ENCODE measurements at places on chromosomes 5 and 9.

- DNase-seq: no peak
Observed at GRCh38 chr5:56310711-56311204, 77.6 kb upstream of the ANKRD55 start.

- no peak for DNase-seq
Observed at GRCh38 chr9:122190597-122191381, 31.1 kb downstream of the MORN5 start.

- no peak for DNase-seq
Observed at GRCh38 chr9:8890695-8891094, 1091.1 kb upstream of the DMAC1 start.

DNA sequence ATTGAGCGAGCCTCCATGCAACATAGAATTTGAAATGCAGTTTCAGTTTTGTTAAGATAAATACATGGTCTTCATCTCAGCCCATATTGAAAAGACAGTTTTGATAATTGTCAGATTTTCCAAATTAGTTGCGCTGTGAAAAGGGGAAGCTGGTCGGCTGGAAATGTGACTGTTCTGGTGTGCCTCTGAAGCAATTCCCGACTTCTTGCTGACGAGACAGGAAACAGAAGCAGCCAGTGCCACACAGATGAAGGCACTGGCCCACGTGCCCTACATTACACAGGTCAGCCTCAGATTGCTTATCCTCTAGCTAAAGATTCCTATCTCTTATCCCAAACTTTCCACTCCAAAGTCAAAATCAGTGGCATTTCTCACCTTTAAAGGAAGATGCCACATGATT, 214.1 kb upstream of the TLE4 start:
- no peak for DNase-seq

DNA sequence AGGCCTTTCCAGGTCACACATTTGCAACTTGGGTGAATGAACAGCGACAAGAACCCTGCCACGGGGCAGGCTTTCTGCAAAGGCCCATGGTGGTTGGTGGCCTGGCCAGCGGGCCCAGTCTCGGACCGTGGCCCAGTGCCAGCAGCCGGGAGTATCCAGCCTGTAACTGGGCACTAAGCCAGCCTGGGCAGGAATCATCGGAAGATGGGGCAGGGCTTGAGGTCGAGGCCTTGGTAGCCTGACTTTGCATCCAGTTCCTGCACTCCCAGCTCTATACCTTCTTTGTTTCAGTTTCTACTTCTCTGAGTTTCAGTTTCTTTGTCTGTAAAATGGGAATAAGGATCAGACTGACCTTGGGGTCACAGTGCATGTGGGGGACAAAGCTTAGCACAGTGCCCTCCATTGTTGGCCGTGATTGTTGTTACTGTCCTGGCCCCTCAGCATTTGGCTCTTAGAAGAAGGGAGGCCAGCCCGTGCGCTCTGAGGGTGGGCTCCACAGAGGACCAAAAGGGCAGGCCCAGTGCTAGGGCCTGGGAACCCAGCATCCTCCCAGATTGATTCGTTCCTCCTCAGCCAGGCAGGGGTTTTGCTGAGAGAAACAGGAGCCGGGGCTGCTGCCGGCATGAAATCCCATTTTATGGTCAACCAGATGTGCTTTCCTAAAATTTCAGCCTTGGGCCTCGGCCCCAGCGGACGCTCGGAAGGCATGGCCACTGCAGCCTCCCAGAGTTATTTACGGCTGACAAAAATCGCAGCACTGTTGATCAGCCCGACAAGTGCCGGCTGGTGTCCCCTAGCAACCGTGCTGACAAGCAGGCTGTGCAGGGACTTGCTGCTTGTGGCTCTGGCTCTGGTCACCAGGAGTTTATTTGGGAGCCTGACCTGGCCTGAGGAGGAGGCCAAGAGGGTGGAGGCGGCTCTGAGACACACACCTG, 43.6 kb downstream of the JADE2 start:
- no peak for DNase-seq

- no peak for DNase-seq
Observed at GRCh38 chr9:134437403-134438194, 111.3 kb downstream of the RXRA start.

DNA sequence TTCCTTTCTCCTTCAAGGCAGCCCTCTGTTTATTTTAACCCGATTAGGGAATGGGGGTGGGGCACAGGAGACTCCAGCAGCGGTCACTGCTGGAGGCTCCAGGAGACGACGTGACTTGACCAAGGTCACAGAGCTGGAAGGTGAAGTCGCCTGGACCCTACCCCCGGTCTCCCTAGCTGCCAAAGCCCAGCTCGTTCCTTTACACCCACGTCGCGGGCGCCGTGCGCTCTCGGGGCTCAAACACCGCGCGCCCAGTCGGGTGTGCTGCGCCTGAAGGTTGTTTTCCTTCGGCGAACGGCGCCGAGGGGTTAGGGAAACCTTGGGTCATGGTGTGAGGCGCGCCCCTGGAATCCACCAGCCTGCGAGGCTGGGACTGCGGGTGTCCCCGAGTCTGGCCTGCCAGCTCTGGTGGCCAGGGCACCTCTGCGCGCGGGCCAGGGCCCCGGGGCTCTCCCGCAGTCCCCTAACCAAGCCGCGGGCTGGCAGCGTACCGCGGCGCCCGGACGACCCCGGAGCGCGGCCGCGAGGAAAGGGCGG, 747 bp upstream of the UNC5A start:
- no peak for DNase-seq

- no peak for DNase-seq
Observed at GRCh38 chr5:95810305-95811125, 12.0 kb downstream of the GLRX start.

DNA sequence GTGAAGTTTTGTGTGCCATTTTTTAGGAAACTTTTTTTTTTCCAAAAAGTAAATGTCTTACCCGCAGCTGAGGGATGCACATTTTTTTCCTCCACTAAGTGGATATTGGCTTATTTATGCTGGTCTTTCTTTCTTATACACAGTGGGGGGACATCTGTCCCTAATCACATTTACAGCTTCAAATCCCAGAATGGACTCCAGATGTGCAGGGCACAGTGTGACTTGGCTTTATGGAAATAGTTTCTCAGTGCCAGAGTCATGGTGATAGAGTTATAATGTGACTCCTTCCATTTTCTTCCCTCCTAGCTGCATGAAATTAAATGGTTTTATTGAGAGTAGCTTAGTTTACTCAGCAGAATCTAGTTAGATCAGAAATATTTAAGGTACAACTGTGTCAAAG, 66.5 kb downstream of the SV2C start:
- DNase-seq: no peak

DNA sequence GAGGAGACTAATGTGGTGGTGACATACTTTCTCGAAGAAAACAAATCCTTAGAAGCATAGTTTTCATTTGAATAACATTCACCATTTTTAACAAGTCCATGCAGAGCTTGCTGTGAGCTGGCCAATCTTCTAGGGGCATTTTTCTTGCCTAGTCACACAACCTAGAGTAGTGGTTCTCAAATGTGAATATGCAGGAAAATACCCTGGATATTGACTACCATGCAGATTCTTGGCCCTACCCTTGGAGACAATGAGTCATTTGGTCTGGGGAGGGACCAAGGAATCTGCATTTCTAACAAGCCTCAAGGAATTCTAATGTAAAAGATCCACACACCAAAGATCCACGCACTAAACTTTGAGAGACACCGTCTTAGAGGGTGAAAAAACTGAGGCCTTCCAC, 23.5 kb downstream of the GDNF start:
- no peak for DNase-seq

DNA sequence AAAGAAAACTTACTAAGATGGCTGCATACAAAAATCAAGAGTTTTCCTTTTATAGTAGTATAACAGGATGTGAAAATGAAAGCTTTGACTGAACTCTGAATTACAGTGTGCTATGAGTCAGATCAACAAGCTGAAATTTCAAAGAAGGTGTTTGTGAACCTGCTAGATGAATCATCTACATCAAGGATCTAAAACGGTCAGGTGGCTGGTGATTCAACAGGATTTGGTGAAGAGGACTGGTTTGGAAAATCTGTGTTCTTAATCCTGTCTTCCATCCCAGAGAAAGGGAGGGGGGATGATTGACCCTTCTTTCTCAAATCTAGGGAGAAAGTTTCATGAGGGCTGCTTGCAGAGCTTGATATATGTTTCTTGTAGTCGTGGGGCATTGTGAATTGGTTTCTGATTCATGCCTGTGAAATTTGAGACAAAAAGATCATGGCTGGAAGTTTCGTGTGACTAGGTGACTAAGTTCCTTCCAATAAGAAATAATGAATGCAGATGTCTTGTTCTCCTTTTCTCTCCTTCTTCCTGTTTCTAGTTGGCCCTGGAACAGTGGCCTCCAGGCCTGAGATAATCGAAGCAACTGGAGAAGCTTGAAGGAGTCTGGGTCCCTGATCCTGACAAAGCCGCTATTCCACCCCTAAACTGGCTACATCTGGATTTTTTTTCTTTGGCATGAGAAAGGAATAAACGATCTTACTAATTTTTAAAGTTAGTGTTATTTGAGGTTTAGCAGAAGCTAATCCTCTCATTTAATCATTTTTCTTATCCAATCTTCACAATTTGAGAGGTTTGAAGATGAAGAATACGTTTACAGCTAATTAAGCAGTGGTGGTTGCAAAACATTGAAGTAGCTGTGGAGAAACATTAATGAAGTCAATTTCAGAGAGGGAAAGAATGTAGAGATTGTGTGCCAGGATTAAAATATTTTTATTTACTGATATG, 67.2 kb downstream of the MRPS30 start:
- DNase-seq: no peak

DNA sequence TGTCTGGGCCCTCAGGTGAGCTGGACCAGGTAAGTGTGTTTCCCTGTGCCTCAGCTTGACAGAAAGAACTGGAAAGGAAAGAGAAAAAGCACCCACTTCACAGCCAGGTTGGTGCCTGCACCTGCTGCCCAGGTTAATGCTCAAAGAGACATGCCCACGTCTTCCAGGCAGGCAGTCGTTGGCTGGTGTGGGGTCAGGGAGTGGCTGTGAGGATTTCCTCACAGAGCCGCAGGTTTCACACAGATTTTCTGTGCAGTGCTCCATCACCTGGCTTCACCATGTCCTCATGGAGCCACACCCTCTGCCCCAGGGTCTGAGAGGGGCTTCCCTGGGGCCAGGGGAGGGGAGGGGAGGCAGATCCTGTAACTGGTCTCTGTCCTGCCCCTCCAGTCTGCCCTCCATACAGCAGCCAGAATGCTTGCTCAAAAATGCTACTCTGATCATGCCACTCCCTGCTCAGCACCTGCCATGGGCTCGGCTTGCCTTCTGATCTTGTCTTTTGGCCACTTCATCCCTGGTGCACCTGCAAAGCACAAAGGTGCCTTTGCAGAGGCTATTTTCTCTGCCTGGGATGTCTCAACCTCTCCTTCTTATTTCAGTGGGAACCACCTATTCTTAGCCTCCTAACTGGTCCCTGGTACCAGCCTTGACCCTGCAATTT, 82.5 kb upstream of the UBTD2 start:
- no peak for DNase-seq

DNA sequence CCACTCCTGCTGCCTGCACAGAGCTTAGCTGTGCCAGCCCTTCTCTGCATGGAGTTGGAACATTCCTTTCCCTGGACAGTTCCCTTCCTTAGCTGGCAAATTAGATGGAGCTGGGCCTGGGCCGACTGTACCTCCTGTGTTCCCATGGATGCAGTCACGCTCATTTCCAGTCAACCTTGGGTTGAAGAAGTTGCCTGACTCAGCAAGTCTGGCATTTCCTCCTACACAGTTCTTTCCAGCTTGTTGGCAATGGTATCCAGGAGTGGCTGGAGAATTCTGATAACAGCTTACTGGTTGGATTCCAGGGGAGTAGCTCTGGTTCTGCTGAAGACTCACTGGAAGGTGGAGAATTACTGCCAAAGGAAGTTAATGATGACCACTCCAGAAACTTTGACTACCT, 9.2 kb upstream of the TAF1L start:
- no peak for DNase-seq

DNA sequence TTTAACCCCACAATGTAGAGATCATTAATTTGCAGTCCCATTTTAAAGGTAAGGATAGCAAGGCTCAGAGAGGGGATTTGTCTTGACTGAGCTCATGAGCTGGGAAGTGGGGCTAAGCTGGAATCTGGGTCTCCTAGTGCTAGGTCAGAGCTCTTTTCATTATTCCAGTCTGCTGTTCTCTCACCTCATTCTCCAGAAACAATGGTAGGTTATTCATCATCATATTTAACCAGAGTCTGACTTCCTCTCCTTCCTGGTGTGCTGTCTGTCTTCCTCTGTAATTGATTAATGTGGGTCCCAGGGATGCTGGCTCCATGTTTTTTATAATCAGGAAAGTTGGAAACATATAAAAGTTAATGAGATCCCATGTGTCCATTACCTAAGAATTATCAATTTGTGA, 20.6 kb downstream of the C9orf43 start:
- no peak for DNase-seq

DNA sequence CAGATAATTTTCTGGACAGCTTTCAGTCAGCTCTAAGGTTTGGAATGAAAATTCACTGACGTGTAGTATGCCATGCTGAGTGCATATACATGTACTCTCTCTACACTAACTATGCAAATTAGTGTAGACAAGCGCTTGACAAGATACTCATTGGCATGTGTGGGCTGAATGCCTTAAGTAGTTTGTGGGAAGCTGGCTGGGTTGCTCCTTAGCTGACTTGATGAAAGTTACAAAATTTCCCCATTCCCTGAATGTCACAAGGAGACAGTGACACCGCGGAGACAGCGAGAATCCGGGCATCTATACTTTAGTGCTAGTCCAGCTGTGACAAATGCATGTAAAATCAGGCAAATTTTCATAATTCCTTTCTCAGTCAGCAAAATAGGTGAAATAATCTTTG, 51.6 kb upstream of the C5orf46 start:
- no peak for DNase-seq

GRCh38 chr9:101458963-101459631, 23.5 kb upstream of the ALDOB start:
- DNase-seq: no peak

- peak; percentile 70 for DNase-seq
Observed at GRCh38 chr9:137095664-137096517, 9.1 kb downstream of the MAN1B1 start.

DNA sequence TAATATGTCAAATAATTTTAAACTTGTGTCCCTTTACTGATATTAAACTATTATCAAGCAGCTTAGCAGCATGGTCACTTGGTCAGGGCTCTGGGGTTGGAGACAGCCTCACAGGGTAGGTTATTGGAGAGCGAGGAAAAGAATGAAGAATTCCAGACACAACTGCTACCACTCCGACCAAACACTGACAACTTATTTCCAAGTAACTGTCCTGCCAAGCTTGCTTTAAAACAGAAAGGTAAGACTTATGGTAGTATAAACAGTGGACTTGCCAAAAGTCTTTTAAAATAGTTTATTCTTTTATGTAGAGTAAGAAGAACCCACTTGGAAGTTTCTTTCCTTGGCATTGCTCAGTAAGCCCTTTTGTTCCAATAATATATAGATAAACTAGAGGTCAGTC, 364.1 kb downstream of the DEPDC1B start:
- no peak for DNase-seq

DNA sequence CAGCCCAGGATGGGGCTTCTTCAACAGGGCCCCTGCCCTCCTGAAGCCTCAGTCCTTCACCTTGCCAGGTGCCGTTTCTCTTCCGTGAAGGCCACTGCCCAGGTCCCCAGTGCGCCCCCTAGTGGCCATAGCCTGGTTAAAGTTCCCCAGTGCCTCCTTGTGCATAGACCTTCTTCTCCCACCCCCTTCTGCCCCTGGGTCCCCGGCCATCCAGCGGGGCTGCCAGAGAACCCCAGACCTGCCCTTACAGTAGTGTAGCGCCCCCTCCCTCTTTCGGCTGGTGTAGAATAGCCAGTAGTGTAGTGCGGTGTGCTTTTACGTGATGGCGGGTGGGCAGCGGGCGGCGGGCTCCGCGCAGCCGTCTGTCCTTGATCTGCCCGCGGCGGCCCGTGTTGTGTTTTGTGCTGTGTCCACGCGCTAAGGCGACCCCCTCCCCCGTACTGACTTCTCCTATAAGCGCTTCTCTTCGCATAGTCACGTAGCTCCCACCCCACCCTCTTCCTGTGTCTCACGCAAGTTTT, 23.6 kb downstream of the PCDHGC5 start:
- DNase-seq: peak; percentile 73

Data from stimulated activated CD4-positive, alpha-beta T cell treated with anti-CD3 and anti-CD28 coated beads, Interleukin-15, amount 100 ng/mL, for 1 hour (primary cell).